Liver (tissue), 10 donors: ENCODE measurements at places on chromosomes 2 and 18. TPM values are rescaled to one million over a fixed set of nuclear protein-coding genes. Genes with fewer than 3 reads are reported as not detected.

EFEMP1 gene
- 9.2 TPM for total RNA-seq

FAP gene
- 0.23 TPM for total RNA-seq

ADD2 gene
- total RNA-seq, result 0.08 TPM

G6PC2 gene
- not detected for total RNA-seq

SIGLEC15 gene
- 0.42 TPM for total RNA-seq

KIF1A gene
- total RNA-seq, result 0.14 TPM

SERPINB4 gene
- not detected for total RNA-seq
